CD4-positive, alpha-beta T cell treated with Interleukin-6 at 100 ng/mL for 8 hours (primary cell): ENCODE measurements at places on chromosomes 16 and 17.

- DNase-seq: no peak
Observed at GRCh38 chr17:14042411-14042810, 26.9 kb upstream of the COX10 start.

GRCh38 chr17:72711521-72712310 is 380.8 kb downstream of the SLC39A11 start:
- DNase-seq: no peak

- peak; percentile 3 for DNase-seq
Observed at GRCh38 chr17:65022751-65023700, 33.5 kb downstream of the GNA13 start.

- DNase-seq: no peak
Observed at GRCh38 chr16:82609140-82609539, 17.6 kb upstream of the CDH13 start.

DNA sequence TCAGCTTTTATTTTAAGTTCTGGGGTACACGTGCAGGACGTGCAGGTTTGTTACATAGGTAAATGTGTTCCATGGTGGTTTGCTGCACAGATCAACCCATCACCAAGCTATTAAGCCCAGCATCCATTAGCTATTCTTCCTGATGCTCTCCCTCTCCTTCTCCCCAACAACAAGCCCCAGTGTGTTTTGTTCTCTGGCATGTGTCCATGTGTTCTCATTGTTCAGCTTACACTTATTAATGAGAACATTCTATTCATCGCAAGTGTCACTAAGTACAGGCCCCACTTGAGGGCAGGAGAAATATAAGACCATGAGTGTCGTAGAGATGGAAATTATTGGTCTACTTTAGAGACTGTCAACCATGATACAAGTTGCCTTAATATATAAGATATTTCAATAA is 615.1 kb downstream of the CDH8 start:
- DNase-seq: no peak

GRCh38 chr16:80976946-80977345 is 29.7 kb downstream of the CMC2 start:
- DNase-seq: no peak

DNA sequence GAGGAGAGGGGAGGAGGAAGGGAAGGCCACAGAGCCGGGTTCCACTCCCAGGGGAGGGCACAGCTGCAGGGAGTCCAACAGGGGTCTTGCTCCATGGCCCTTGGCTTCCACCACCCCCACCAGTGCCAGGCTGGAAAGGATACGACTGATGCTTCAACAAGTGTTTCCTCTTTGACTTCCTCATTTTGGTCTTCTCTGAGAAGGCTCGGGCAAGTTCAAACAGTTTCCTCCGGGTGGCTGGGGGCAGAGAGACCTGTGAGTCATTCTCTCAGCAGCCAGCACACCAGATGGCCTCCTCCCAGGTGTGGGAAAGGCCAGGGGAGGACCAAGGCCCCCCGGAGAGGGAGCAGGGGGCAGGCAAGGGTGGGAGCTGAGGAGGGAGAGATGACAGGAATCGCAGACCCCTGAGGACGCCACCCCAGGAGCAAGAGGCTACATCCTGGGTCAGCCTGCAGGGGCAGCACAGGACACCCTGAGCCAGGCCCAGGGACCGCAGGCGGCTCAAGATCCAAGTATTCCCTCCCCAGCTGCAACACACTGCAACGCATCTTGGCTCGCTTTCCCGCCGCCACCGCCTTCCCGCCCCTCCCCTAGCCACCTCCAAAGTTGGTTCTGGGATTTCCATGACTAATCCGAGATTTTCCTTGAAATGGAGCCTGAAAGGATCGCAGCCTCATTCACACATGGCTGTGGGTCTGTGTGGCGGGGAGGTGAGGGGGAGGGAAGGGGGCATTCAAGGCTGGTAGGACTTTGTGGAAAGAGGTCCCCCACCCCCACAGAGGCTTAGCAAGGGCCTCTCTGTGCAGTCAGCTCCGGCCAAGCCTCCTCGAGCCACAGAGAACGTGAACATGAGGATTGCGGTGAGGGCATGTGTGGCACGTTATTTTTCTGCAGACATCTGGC is 18.4 kb upstream of the MRPS23 start:
- peak; percentile 22 for DNase-seq

DNA sequence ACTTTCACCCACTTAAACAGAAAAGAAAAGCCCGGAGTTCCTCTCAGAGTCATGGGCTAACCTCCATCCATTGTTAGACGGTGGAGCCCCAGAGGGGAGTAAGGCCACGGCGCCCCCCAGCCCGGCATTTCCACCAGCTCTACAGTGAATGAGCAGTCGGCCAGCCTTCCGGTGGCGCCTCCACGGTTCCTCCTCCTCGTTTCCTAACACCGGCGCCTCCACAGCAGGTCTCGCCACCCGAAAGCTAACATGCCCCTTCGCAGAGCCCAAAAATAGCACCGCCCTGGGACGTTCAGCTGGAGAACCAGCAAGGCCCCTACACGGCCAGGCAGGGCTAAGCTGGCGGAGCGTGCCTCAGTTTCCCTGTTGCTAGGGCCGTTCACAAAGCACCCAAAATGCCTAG is 858 bp downstream of the MMD start:
- peak; percentile 23 for DNase-seq

DNA sequence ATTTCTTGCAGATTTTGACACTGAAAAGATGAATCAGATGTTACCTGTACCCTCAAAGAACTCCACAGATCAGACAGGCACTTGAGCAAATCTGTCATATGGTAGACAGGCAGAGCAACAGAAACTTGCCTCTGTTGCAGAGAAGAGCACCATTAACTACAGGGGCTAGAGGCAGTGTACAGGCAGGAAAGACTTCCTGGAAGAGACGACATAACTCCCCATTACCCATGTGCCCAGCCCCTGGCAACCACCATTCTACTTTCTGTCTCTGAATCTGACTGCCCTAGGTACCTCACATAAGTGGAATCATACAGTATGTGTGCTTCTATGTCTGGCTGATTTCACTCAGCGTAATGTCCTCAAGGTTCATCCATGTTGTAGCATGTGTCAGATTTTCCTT is 15.5 kb downstream of the GFOD2 start:
- peak; percentile 13 for DNase-seq

GRCh38 chr17:45965812-45966211 is 33.2 kb upstream of the STH start:
- DNase-seq: no peak

DNA sequence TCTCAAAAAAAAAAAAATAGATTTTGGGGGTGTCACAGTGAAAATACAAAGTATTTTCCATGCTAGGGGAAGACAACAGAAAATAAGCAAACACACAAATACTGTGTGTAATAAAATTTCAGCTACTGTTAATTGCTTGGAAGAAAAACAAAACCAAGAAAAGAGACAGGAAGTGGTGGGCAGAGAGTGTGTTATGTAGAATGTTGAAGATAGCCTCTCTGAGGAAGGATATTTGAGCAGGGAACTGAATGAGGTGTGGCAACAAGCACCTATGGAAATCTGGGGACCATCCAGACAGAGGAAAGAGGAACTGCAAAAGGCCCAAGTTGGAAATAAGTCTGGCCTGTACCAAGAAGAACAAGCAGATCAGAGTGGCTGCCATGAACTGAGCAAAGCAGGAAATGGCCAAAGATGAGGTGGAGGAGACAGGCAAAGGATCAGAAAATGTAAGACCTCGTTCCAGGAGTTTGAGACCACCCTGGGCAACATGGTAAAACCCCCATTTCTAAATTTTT is 7.8 kb upstream of the USP31 start:
- no peak for DNase-seq

GRCh38 chr17:72561266-72561665 is 440.4 kb downstream of the SOX9 start:
- no peak for DNase-seq

DNA sequence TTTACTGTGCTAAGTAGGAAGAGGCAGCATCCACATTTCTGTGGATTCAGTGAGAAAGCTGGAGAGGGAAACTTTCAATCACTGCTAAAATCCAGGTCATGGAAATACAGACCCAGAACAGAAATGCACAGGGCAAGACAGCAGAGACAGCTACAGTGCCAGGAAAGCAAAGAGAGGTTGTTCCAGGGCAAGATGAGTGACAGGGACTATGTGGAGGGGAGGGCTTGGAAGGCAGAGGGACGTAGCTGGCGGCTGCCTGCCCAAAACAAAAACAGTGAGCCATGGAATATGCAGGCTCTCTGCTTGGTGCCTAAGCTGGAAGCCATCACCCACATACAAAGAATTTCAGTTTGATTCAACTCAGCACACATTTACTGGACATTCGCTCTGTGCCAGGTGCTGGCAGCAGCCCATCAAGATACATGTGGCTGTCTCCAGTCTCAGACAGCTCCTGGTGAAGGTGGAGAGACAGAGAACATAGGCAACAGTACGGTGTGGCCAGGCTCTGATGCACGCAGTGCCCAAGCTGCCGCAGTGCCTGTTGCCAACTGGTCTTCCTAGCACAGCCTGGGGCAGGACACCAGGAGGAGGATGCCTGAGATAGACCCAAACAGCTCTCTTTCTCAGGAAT is 88.7 kb downstream of the AIPL1 start:
- DNase-seq: no peak
